ENCODE measurements at places on chromosomes 1 and 21.

GRCh38 chr1:243553090-243553489 lies 297.0 kb downstream of the AKT3 start:
- no peak for DNase-seq

DNA sequence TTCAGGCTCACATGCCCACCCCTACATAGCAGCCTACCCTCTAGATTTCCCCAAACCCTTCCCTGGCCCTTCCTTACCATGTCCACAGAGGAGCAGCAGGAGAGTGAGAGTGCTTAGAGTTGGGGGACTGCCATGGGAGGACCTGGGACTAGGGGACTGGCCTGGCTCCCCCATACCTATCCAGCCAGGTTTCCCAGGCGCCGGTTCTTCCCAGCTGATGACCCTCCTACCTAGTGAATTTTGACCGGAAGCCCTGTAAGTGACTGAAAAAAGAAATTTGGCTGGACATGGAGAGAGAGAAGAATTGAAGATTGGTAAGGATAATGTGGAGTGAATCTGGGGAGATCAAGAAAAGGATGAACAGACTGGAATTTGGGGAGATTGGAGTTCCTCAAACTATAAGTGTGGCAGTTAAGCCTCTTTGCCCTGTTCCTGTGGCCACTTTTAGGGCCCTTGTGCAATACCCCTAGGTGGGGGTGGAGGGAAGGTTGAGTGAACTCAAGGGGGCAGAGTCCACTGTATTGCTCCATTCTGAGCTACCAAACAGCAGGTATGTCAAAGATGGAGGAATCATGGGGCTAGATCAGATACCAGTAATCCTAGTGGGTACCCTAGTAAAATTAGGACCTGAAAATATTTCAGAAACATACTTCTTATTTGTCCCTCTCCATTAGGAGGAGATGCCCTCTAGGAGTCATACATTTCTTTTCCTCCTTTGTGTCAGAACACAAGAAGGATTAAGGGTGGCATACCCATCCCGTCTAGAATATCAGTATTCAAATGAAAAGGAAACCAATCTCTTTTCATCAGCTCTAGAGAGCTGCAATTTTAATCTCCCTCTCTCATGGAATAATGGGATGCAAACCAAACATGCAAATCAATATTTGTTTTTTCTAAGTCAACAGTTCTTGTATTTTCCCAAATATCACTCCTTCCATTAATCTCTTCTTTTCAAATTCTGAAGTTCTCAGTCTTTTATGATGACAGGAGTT lies 1.2 kb downstream of the HJV start:
- DNase-seq: no peak

DNA sequence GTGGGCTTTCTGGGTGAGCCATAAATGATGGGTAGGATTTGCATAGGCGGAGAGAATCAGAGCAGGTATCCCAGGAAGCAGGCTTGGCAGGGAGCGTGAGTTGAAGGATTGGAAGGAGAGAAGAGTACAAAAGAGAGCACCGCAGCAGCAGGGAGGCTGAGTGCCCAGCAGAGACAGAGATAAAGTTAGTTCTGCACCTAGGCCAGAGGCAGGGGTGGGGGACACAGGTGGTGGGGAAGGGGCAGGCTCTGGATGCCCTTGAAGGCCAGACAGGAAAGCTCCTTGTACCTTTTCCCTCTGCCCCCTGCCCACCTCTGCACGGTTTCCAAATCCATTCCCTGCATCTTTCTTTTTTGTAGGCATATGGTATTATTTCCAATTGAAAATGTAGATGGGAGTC lies 33.0 kb upstream of the TRABD2B start:
- no peak for DNase-seq

DNA sequence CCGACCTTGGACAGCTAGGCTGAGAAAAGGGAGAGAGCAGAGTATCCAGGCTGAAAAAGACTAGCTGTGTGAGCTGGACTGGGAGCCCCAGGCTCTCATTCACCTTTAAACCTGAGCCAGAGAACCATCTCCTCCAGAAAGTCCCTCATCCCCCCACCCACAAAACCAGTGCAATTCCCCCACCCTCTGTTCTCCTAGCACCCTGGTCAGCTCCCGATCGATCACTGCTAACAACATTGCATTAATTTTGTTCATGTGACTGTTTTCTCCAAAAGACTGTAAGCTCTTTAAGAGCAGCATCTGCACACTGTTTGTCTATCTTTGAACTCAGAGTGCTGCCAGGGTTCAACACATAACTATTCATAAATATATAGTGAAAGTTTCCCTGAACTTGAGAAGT lies 67.1 kb upstream of the NFASC start:
- no peak for DNase-seq

DNA sequence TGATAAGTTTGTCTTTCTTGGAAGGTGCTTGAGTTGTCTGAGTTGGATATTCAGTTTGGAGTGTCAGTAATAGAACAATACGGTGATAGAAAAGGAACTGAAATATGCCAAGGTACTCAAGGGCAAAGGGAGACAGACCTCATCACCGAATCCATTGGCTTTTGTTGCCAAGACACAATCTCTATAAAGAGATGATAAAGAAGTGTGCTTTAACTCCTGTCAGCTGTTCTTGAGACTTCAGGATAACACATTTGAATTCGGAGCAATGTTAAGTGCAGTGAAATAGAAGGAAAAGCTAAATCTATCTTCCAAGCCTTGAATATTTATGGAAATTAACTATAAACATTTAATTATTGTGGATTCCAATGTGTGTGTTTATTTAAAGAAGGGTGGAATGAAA lies 194.7 kb downstream of the DISC1 start:
- no peak for DNase-seq

GRCh38 chr1:209260136-209260535 lies 323.4 kb upstream of the CAMK1G start:
- DNase-seq: no peak

DNA sequence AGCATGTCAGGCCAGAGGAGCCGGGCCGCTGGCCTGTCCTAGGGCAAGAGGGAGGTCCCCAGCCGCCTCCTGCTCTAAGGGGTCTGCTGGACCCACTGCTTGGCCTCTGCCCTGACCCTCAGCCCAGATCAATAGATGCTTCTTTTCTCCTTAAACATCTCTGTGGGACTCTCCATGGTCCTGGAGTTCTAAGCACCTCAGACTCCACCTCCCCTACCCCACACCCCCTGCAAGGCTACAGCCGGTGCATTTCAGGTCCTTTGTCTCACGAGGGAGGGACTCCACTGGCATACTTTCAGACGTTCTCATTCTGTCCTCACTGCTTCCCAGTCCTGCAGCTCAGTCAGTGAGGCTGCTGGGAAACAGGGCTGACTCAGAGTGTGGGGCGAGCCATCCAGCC lies 11.0 kb downstream of the CNTN2 start:
- DNase-seq: no peak

DNA sequence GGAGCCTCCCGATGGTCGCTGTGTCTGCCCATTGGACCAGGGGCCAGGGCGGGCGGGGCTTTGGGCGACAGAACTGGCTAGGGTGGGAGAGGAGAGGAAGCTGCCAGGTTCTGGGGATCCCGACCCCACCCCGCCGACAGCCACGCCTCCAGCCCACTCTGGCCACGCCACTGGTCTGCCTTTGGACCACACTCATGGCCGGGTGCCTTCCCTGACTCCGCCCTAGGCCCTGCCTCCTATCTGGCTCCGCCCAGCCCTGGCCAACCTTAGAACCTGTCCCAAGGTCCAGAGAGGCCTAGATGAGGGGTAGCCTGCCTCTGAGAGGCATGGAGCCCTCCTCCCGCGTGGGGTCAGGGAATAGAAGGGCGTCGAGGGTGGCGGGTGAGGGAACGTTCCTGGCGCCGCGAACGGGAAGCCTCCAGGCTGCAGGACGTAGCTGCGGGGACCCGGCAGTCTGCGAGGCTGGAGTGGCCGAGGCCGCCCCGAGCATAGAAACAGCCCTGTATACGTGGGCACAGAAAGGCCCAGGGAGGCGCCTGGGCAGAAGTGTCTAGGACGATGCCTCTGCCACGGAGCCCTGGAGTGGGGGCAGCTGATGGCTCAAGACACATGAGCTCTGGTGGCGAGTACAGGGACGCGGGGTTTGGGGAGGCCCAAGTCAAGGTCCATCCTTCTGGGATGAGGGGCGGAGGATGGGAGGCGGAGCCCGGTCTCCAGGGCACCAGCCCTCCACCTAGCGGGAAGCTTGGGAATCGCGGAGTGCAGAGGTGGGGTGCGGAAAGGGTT lies 11.5 kb upstream of the COL16A1 start:
- peak; percentile 97 for DNase-seq

DNA sequence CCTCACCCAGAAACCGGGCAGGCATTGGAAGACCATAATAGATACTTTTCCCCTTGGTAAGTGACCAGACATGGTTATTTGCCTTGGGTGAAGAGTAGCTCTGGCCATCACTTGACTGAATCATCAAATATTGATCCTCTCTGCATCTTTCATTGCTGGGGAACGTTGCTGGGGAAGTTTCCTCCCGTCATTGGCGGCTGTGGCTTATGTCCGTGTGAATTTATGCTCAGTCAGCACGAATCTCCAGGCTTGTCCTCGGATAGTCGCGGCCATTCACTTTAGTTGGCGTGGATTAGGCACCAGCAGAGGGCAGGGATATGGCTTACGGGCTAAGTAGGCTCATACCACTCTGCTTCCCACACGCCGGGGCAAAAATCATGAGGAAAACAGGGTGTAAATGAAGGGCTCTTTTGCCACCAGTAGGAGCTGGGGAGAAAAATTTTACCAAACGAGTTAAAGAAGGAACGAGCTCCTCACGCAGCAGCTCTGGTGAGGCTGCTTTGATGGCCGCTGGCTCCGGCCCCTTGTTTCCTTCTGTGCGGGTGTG lies 473.4 kb downstream of the CAMTA1 start:
- no peak for DNase-seq

DNA sequence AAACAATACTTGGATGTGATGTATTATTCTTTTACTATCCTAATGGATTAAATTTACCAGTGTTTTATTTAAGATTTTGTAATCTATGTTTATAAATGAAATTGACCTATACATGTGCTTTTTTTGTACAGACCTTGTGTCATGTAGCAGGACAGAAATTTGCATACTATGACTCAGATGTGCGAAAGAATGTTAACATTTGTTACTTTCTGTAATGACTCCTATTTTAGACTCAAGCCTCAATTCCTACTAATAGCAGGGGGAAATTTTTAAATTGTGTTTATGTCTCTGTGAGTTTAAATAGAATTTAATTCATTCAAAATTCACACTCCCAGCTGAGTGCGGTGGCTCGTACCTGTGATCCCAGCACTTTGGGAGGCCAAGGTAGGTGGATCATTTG lies 21.8 kb upstream of the RIMKLA start:
- no peak for DNase-seq

DNA sequence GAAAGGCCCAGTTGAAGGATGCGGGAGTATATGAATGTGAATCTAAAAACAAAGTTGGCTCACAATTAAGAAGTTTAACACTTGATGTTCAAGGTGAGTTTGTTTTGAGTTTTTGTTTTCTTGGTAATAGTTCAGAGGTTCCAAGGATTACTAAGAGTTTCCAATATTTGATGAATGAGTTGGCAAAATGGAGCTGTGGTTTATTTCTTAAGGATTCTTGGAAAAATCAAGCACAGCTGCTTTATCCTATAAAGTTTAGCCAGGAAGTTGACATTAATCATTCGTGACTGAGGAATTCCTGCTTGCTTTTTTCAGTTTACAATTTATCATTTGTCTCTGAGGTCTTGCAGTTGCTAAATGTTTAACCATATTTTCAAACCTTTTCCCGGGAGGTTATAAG lies 15.1 kb downstream of the VCAM1 start:
- DNase-seq: peak; percentile 96

GRCh38 chr1:223225481-223225880 lies 82.4 kb upstream of the TLR5 start:
- no peak for DNase-seq

DNA sequence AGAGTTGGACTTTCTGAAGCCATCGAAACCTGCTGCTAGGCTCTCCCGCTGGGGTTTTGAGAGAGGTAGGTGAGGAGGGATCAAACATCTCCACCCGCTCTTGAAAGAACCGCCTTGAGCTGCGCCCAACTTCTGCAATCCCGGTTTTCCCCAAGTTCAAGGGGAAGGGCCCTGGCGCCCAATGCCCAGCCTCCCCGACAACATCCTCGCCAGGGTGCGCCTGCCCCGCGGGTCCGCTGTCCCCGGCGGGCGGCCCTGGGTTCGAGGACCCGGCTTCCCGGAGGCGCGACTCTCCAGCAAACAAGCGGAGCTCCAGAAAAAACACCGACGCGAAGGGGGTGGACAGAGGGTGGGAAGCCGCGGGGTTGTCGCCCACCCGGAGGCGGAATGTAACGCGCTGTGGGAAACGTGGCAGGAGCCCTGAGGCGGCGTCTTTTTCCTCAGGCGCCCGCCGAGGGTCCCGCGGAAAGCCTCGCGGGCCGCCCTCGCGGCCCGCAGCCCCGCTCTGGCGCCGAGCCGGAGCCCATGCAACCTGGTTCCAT lies 607 bp downstream of the BTG3 start:
- no peak for DNase-seq

DNA sequence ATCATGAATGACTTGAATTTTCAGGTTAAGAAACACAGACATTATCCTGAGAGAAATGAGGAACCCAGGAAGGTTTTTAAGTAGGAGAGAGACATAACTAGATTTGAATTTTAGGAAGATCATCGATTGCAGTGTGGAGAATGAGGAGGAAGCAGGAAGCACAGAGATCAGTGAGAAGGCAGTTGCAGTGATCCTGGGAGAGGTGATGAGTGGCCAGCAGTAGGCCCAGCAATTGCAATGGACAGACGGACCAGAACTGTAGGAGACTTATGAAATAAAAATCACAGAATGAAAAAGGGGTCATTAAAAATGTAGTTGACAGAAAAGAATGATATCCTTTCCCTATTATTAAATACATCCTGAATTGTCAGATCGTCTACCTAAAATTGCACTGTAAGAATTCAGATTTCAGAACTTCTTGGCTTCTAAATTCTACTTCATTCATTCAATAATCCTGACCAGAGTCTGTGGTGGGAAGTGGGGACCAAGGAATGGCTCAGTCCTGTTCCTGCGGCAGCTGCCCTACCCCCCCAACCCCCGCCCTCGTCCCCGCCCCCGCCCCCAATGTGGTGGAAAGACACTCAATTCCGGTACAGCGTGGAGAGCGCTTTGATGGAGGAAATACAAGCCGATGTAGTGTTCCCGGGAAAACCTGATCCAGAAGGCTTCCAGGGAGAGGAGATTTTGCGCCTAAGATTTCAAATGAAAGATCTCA lies 35.1 kb downstream of the SLC2A1 start:
- no peak for DNase-seq

- DNase-seq: no peak
Observed at GRCh38 chr1:75067975-75068374, 66.2 kb upstream of the LHX8 start.

DNA sequence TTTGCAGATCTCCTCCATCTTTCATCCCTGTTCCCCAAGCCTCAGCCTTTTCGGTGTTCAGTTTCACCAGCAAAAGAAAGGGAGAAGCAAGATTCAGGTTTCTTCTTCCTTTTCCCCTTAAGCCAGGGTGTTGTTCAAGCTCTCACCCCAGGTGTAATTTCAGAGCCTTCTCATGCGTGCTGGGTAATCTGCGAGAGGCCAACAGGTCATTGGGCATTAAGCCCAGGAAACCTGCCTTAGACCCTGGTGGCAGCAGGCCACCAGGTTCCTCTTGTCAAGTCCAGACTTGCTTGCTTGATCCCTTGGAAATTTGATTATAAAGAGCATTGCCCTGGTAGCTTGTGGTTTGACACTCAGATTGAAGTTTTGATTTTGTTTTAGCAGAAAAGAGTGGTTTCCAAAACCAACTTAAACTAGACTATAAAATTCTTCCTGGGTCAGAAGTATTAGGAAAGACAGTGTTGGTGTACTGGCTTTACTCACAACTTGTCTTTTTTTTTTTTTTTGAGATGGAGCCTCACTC lies 6.9 kb downstream of the AKR1A1 start:
- no peak for DNase-seq

Measured in skin of body (tissue), 3 donors.